Cerebellar nuclear complex (tissue), 1 donor: ENCODE measurements at places on chromosomes 1 and 21.

DNA sequence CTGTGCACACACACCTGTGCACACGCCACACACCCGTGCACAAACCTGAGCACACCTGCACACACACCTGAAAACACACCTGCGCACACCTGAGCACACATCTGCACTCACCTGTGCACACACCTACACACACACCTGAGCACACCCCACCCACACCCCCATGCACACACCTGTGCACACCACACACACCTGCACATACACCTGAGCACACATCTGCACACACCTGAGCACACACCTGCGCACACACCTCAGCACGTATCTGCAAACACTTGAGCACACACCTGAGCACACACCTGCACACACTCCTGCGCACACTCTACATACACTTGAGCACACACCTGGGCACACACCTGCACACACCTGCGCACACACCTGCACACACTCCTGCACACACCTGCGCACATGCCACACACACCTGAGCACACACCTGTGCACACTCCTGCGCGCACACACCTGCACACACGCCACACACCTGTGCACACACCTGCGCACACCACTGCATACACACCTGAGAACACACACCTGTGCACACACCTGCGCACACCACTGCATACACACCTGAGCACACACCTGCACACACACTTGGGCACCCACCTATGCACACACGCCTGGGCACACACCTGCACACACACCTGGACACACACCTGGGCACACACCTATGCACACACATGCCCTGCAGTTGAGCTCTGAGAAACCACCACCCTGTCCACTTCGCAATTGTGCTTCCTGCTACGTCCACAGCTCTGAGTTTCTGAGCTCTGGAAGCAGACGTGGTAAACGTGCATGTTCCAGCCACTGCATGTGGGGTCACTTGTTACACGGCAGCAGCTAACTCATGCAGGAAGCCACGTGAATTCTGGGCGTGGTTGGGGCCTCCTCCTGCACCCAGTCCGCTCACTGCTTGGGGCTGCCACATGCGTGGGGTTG is 8.0 kb upstream of the C1orf159 start:
- DNase-seq, result no peak

- DNase-seq, result no peak
Observed at GRCh38 chr1:236720206-236720605, 33.9 kb downstream of the ACTN2 start.

DNA sequence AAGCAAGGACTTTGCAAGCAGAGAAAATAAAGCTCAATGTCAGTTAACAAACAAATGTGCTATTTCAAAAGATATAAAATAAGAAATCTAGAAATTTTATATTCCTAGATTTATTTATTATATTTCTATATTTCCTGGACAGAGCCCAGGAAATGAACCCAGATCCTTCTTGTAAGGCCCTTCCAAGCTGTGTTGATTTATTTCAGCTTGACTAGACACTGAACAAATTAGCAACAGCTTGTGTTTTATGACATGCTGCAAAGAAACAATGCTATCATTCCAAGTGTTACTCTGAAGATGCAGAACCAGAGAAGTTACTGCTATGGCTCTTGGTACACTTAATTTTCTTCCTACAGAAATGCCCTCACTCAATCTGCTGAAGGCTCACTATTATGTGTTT is 6.2 kb downstream of the TGFBR3 start:
- DNase-seq, result no peak

GRCh38 chr1:183837062-183837461 is 32.1 kb downstream of the RGL1 start:
- no peak for DNase-seq

DNA sequence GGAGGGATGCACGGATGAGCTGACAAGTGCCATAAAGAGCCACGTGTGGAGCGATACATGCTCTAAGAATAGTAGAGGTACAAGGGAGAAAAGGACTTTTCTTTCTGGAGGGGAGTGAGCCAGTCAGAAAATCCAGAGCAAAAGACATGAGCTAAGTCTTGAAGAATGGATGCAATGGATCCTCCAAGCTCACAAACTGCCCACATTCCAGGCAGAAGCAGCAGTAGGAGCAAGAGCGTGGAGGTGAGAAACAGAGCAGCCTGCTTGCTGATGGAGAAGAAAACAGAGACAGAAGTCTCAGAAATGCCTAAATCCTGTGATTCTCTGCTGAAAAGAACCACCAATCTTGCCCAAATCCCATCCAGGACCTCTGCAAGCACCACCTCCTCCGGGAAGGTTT is 78.2 kb upstream of the RALGPS2 start:
- no peak for DNase-seq
